ENCODE measurements at places on chromosomes 5 and 9. TPM values are rescaled to one million over a fixed set of nuclear protein-coding genes. Genes with fewer than 3 reads are reported as not detected.

Gene IL4
- not detected for total RNA-seq

Gene TLR4
- 59.9 TPM for total RNA-seq

Gene C9orf152
- not detected for total RNA-seq

Gene FAM221B
- total RNA-seq: not detected

Gene SPINK6
- total RNA-seq: not detected

Gene PCDHA3
- not detected for total RNA-seq

Gene ARHGEF39
- total RNA-seq: 0.10 TPM

Gene NUTM2G
- total RNA-seq: not detected

Gene C9
- total RNA-seq: not detected

Gene OCLN
- 0.10 TPM for total RNA-seq

Gene RNF183
- total RNA-seq: not detected

Gene SPAG8
- total RNA-seq: 0.42 TPM

Gene EFNA5
- total RNA-seq: 0.84 TPM

Gene RNF180
- not detected for total RNA-seq

Gene TAF11L2
- not detected for total RNA-seq

Gene CMYA5
- 0.21 TPM for total RNA-seq

Gene QRFP
- total RNA-seq: not detected

Gene CD14
- total RNA-seq: 138 TPM

Gene SLC1A1
- total RNA-seq: not detected

Gene LIFR
- total RNA-seq: 0.31 TPM

Gene TNFSF15
- total RNA-seq: 2.9 TPM

Gene CDHR2
- total RNA-seq: 0.10 TPM

Gene ANXA2R
- 31.4 TPM for total RNA-seq

Gene CENPK
- 7.9 TPM for total RNA-seq

Gene OBP2B
- total RNA-seq: not detected

Gene PCDHB16
- total RNA-seq: not detected

Gene ADGRD2
- total RNA-seq: 0.10 TPM

Gene TMEFF1
- not detected for total RNA-seq

Gene CAMK4
- total RNA-seq: 89.3 TPM

Gene ROPN1L
- total RNA-seq: 0.42 TPM

Gene SHISAL2B
- total RNA-seq: not detected

Gene ENTREP1
- not detected for total RNA-seq

All from mononuclear cell (primary cell).